ENCODE measurements at places on chromosomes 5 and 9.

GRCh38 chr9:136200424-136200823 lies 4.5 kb downstream of the LHX3 start:
- DNase-seq: no peak

GRCh38 chr5:145983446-145983845 lies 47.1 kb downstream of the SH3RF2 start:
- DNase-seq: no peak

DNA sequence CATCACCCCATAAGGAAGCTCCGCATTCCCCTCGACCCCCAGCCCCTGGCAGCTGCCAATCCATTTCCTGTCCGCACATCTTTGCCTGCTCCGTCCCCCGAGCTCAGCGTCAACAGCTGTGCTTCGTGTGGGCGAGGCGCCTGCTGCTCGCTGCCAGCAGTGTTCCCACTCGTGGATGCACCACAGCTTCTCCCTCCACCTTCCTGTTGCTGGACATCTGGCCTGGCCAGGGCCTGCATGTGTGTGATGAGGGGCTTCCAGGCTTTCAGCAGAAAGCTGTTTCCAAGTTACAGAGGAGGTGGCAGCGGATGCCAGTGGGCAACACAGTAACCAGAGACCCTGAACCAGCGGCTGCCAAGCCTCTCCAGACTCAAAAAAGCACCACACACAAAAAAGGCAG lies 86.0 kb downstream of the PRRT1B start:
- no peak for DNase-seq

DNA sequence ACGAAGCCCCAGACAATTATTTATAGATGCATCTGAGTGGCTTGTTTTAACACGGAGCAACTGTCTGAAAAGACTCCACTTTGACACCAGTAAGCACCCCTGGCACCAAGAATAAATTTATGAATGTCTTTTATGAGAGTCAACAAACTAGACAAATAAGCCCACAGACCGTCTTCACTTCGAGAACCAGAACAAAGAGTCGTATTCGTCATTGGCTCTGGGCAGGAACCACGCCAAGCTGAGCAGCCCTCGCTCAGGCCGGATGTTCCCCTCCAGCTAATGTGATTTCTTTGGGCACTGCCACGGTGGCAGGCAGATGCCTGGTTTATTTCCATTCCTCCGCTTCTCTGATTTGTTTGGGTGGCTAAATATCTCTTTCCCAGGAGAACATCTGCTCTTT lies 91.9 kb upstream of the STC2 start:
- DNase-seq: no peak

- DNase-seq: no peak
Measured at GRCh38 chr5:112923148-112923917, 1.3 kb upstream of the REEP5 start.

DNA sequence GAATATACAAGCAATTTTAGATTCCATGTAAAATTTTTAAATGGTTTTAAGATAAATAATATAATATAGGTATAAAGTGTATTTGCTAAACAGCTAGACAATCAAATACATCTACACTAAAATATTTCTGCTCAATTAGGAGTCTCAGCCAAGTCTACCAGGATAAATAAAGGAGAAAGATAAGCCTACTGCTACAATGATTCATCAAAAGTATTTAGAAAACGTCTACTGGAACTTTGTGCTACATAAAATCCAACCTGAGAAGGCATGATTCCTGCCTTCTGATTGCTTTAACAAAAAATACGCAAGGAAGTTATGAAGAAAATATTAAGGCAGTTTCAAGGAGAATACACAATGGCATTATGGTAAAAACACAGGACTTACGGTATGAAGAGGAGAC lies 570.6 kb downstream of the EFNA5 start:
- DNase-seq: no peak

DNA sequence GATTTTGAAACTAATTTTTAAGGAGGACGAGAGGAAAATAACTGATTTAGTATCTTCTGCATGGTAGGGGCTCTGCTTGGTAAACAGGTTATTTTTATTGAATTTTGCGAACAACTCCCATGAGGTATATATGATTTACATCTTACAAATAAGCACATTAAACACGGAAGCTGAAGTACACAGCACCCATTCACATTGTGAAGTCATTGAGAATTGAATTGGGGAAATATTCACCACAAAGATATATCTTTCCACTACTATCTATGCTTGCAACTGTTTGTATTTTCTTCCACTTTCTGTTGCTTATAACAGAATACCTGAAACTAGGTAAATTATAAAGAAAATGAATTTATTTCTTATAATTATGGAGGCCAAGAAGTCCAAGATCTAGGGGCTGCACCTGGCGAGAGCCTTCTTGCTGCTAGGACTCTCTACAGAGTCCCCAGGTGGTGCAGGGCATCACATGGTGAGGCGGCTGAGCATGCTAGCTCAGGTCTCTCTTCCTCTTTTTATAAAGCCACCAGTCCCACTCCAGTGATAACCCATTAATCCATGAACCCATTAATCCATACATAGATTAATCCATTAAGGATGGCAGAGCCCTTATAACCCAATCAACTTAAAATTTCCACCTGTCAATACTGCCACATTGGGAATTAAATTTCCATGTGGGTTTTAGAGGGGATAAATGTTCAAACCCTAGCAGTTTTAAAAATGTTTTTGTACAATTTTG lies 79.0 kb upstream of the ZNF608 start:
- no peak for DNase-seq

- DNase-seq: no peak
Measured at GRCh38 chr5:2886531-2886930, 135.1 kb upstream of the IRX2 start.

- no peak for DNase-seq
Measured at GRCh38 chr9:114247077-114247476, 75.8 kb upstream of the ORM1 start.

- DNase-seq: no peak
Measured at GRCh38 chr9:133990366-133991213, 1.5 kb downstream of the VAV2 start.

Measured in stimulated activated CD4-positive, alpha-beta T cell treated with anti-CD3 and anti-CD28 coated beads, TNF-alpha, amount 100 ng/mL, for 24 hours (primary cell).